ENCODE measurements at places on chromosomes 3 and 15. TPM values are rescaled to one million over a fixed set of nuclear protein-coding genes. Genes with fewer than 3 reads are reported as not detected.

The GOLGA6D gene
- not detected for polyA plus RNA-seq

The ZNF385D gene
- polyA plus RNA-seq, result 3.4 TPM

The FAM3D gene
- polyA plus RNA-seq, result not detected

The SNURF gene
- polyA plus RNA-seq, result 19.9 TPM

The ERICH6 gene
- not detected for polyA plus RNA-seq

The GRK7 gene
- polyA plus RNA-seq, result 0.16 TPM

The GXYLT2 gene
- polyA plus RNA-seq, result 0.16 TPM

The FBN1 gene
- polyA plus RNA-seq, result 22.0 TPM
